ENCODE measurements at places on chromosomes 12 and 14.
A peak's percentile ranks its signal among the peaks of the same experiment; 100 is the strongest.

- H3K4me3 ChIP-seq, result no peak overlapping the region
- DNase-seq, result no peak
- no peaks in the 10 kb centered on the region for H3K27me3 ChIP-seq
Observed at GRCh38 chr12:45745861-45746277, 16.4 kb downstream of the ARID2 start.

GRCh38 chr14:64238631-64239030, 55.5 kb downstream of the ESR2 start:
- H3K27me3 ChIP-seq, result no peaks in the 10 kb centered on the region
- no peak overlapping the region for H3K4me3 ChIP-seq
- no peak overlapping the region for H3K27ac ChIP-seq
- DNase-seq, result no peak
- no peaks in the 10 kb centered on the region for H3K36me3 ChIP-seq

- no peak for DNase-seq
- no peaks in the 10 kb centered on the region for H3K4me1 ChIP-seq
- no peaks in the 10 kb centered on the region for H3K36me3 ChIP-seq
- H3K27me3 ChIP-seq, result no peaks in the 10 kb centered on the region
- H3K27ac ChIP-seq, result no peak overlapping the region
Observed at GRCh38 chr12:65526311-65526710, 247.8 kb downstream of the MSRB3 start.

GRCh38 chr12:62744551-62744950, 190.4 kb downstream of the PPM1H start:
- no peaks in the 10 kb centered on the region for H3K36me3 ChIP-seq
- H3K27ac ChIP-seq, result no peak overlapping the region
- no peak for DNase-seq
- H3K27me3 ChIP-seq, result no peaks in the 10 kb centered on the region
- no peak overlapping the region for H3K4me3 ChIP-seq

GRCh38 chr14:87888136-87888999, 104.6 kb downstream of the GALC start:
- no peak overlapping the region for H3K4me3 ChIP-seq
- H3K4me1 ChIP-seq, result no peaks in the 10 kb centered on the region
- no peak overlapping the region for H3K27ac ChIP-seq
- H3K36me3 ChIP-seq, result no peaks in the 10 kb centered on the region
- no peaks in the 10 kb centered on the region for H3K27me3 ChIP-seq

DNA sequence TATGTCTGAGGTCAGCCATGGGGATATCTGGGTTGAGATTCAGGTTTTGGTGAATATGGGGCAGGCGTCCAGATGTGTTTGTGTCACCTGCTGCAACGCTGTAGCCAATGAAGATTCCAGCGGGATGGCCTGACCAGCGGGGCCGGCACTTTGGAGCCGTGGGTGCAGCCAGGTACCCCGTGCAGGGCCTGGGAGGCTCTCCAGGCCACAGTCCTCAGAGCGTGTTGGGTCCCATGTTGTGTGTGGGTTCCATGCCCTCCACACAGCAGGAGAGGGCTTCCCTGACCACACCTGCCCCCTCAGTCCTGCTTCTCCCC, 2.8 kb upstream of the TEX22 start:
- no peaks in the 10 kb centered on the region for H3K36me3 ChIP-seq
- H3K4me3 ChIP-seq, result no peak overlapping the region
- H3K4me1 ChIP-seq, result no peaks in the 10 kb centered on the region
- H3K27ac ChIP-seq, result no peak overlapping the region

DNA sequence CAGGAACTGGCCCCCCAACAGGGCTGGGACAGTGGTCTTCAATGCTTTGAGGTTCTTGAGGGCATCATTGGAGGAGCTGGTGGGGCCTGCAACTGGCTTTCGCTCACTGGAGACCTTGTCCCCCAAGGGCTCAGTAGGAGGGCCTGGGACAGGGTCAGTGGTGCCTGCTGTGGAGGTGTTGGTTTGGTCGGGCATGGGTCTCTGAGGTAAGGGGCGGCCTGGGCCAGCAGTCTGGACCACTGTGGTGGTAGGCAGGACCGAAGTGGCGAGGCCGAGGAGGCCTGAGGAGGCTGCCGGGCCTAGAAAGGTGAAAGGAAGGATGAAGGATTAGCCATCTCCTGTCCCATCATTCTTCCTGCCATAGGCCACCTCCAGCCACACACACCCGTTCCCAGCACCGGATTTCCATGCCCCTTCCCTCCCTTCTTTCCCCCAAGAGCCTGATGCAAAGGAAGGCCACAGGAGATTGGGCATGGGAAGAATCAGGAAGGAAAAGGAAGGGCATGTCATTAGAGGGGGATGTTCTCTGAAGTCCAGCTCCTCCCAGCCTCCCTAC, 28.8 kb downstream of the ZFHX2 start:
- no peaks in the 10 kb centered on the region for H3K36me3 ChIP-seq
- H3K4me1 ChIP-seq, result no peaks in the 10 kb centered on the region
- H3K27ac ChIP-seq, result no peak overlapping the region

- H3K27me3 ChIP-seq, result no peaks in the 10 kb centered on the region
- H3K4me3 ChIP-seq, result no peak overlapping the region
- H3K36me3 ChIP-seq, result no peaks in the 10 kb centered on the region
- no peak for DNase-seq
Observed at GRCh38 chr14:32430326-32430725, 101.2 kb downstream of the AKAP6 start.

DNA sequence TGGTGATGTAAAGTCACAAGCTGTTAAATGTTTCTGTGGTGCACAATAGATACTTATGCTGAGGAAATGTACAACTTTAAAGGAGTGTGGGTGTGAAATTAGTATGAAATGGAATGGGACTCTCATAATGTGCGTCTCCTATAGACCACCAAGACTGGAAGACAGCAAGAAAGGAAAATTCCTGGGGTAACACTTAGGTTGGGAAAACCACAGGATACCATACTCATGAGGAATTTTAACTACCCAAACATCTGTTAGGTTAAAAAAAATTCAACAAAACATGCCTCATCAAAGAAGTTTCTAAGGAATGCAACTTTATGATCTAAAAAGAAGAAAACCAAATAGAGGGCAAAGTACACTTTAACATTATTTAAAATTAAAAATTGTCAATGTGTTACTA, 113.7 kb upstream of the MYF6 start:
- H3K4me3 ChIP-seq, result no peak overlapping the region
- no peaks in the 10 kb centered on the region for H3K36me3 ChIP-seq
- H3K27ac ChIP-seq, result no peak overlapping the region

GRCh38 chr14:58537004-58537403, 100.8 kb upstream of the DACT1 start:
- no peak overlapping the region for H3K27ac ChIP-seq
- H3K27me3 ChIP-seq, result no peaks in the 10 kb centered on the region
- DNase-seq, result no peak
- no peak overlapping the region for H3K4me3 ChIP-seq
- peaks cover 7% of the 10 kb centered on the region for H3K4me1 ChIP-seq
- H3K36me3 ChIP-seq, result no peaks in the 10 kb centered on the region

- H3K4me1 ChIP-seq, result no peaks in the 10 kb centered on the region
- H3K27ac ChIP-seq, result no peak overlapping the region
- no peaks in the 10 kb centered on the region for H3K36me3 ChIP-seq
- DNase-seq, result no peak
- H3K4me3 ChIP-seq, result no peak overlapping the region
Observed at GRCh38 chr14:103221781-103222358, 98.6 kb downstream of the TNFAIP2 start.

- no peak for DNase-seq
- H3K27me3 ChIP-seq, result no peaks in the 10 kb centered on the region
- H3K36me3 ChIP-seq, result peaks cover 10% of the 10 kb centered on the region
- H3K4me3 ChIP-seq, result no peak overlapping the region
Observed at GRCh38 chr12:132075026-132075713, 68.9 kb downstream of the DDX51 start.

- DNase-seq, result no peak
- no peaks in the 10 kb centered on the region for H3K27me3 ChIP-seq
- no peak overlapping the region for H3K27ac ChIP-seq
- no peaks in the 10 kb centered on the region for H3K36me3 ChIP-seq
- no peak overlapping the region for H3K4me3 ChIP-seq
Observed at GRCh38 chr14:34324363-34324795, 137.7 kb downstream of the SPTSSA start.

DNA sequence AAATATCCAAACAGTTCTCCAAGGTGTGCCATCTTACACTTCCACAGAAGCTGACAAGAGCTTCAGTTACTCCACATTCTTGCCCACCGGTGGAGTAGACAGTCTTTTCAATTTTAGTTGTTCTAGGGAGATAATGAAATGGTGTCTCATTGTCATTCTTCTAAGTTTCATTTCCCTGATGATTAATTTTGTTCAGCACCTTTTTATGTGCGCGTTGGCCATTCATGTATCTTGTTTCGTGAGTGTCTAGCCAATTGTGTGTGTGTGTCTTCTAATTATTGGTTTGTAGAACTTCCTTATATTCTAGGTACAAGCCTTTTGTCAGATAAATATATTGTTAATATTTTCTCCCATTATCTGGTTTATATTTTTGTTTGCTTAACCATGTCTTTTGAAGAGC, 63.1 kb downstream of the GLT1D1 start:
- no peaks in the 10 kb centered on the region for H3K36me3 ChIP-seq
- H3K4me1 ChIP-seq, result no peaks in the 10 kb centered on the region
- no peak overlapping the region for H3K4me3 ChIP-seq
- H3K27me3 ChIP-seq, result no peaks in the 10 kb centered on the region

DNA sequence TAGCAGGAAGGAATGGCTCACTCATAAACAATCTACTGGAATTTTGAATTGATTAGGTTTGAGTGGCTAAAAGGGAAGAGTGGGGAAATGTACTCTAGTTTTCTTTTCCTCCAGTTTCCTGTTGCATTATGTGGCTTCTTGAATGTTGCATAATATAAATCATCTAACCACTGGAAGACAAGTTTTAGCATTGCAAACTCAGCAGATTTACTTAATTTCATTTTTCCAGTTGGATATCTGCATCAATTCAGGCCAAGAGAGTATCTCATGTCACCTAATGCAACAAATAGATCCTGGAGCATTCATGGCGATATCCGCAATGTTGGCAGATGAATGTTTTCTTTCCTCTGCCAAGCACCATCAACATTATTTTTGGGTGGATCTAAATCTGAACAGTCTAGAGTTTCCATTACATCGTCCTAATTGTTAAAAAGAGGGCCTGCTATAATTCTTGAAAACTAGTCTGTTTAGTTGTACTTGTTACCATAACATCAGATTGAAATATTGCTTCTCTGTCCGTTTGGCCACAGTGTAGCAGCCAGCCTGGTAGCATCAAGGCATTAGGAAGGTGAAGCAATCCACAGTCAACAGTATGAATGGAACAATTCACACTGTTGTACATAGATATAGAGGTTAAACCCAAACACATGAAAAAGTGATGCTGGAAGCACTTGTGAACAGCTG, 544.2 kb downstream of the ETNK1 start:
- no peaks in the 10 kb centered on the region for H3K4me1 ChIP-seq
- H3K36me3 ChIP-seq, result no peaks in the 10 kb centered on the region
- H3K27ac ChIP-seq, result no peak overlapping the region

DNA sequence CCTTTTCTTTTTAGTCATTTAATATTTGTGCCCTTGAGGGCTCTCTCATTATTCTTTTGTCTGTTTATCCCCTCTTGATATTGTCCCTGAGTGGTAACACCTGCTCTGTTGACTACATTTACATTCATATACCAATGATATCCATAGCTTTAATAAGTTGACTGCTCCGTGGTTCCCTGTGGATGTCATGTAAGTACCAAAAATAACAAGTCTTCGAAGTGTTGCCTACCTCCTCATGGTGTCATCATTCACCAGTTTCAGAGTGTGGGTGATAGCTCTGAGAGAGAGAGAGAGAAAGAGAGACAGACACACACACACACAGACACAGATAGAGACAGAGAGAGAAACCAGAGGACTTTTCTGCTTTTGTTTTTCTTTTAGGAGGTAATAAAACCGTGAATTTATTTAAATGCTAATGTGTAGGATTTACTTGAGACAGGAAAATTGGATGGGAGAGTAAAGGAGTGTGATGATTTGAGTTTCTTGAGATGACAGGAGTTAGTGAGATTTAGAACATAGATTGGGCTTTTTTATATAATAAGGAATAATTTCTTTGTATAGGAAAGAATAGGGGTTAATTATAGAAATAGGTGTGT, 52.2 kb downstream of the PAPOLA start:
- peaks cover 25% of the 10 kb centered on the region for H3K36me3 ChIP-seq
- no peak overlapping the region for H3K27ac ChIP-seq
- no peaks in the 10 kb centered on the region for H3K27me3 ChIP-seq
- no peak for DNase-seq
- H3K4me1 ChIP-seq, result no peaks in the 10 kb centered on the region

- no peak overlapping the region for H3K27ac ChIP-seq
- no peaks in the 10 kb centered on the region for H3K4me1 ChIP-seq
- H3K36me3 ChIP-seq, result no peaks in the 10 kb centered on the region
- DNase-seq, result no peak
Observed at GRCh38 chr14:96252999-96253539, 2.9 kb upstream of the BDKRB1 start.

- H3K27ac ChIP-seq, result no peak overlapping the region
- H3K4me3 ChIP-seq, result no peak overlapping the region
- no peaks in the 10 kb centered on the region for H3K27me3 ChIP-seq
- no peak for DNase-seq
- no peaks in the 10 kb centered on the region for H3K36me3 ChIP-seq
Observed at GRCh38 chr14:56247495-56248200, 129.4 kb downstream of the PELI2 start.

- no peak overlapping the region for H3K4me3 ChIP-seq
- no peaks in the 10 kb centered on the region for H3K27me3 ChIP-seq
- peaks cover 34% of the 10 kb centered on the region for H3K36me3 ChIP-seq
- peaks cover 9% of the 10 kb centered on the region for H3K4me1 ChIP-seq
- DNase-seq, result no peak
- H3K27ac ChIP-seq, result no peak overlapping the region
Observed at GRCh38 chr14:69392481-69392880, 5.6 kb downstream of the ERH start.

DNA sequence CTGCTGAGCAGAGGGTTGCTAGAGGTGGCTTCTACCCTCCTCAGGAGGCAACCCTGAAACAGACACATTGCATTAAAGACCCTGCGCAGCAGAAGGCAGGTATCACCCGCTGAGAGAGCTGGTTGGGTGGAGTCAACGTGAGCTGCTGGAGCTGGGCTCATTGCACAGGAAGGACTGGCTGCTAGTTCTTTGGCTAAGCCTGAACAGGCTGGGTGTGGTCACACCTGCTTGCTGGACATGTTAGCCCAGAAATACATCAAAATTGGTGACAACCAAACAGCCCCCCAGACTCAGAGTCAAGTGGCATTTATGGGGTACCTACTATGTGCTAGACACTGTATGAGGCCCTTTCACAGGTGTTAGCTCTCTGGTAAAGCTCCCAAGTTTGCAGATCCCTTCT, 33.8 kb upstream of the IRF2BPL start:
- no peaks in the 10 kb centered on the region for H3K27me3 ChIP-seq
- no peaks in the 10 kb centered on the region for H3K4me1 ChIP-seq
- DNase-seq, result no peak
- H3K27ac ChIP-seq, result no peak overlapping the region

DNA sequence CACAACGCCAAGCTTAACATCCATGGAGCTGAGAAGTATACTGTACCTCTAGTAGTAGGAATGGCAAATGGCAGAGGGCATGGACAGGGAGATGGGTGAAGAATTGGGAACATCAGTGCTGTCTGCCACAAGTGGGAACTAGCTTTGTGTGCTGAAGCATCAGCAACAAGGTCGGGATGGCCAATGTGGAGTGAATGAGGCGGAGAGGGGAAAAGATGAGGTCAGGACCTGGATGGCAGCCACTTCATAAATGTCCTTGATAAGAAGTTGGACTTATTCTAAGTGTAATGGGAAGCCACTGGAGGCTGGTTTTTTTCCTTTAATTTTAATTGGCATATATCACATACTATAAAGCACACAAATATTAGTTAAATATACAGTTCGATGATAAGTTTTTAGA, 21.9 kb upstream of the CLMN start:
- no peak overlapping the region for H3K4me3 ChIP-seq
- peaks cover 44% of the 10 kb centered on the region for H3K4me1 ChIP-seq
- peak overlapping the region; percentile 82 for H3K27ac ChIP-seq
- DNase-seq, result peak; percentile 79
- H3K27me3 ChIP-seq, result no peaks in the 10 kb centered on the region

All from pancreas (tissue), 10 donors.